CD4-positive, CD25-positive, alpha-beta regulatory T cell (primary cell): ENCODE measurements at places on chromosomes 6 and 20. TPM values are rescaled to one million over a fixed set of nuclear protein-coding genes. Genes with fewer than 3 reads are reported as not detected.

The CAGE1 gene
- total RNA-seq, result 0.57 TPM

- no peak overlapping the region for H3K27ac ChIP-seq
- H3K27me3 ChIP-seq, result peaks cover 2% of the 10 kb centered on the region
- no peaks in the 10 kb centered on the region for H3K36me3 ChIP-seq
- peaks cover 4% of the 10 kb centered on the region for H3K4me1 ChIP-seq
These were observed 20.9 kb upstream of the VNN1 start for GRCh38 chr6:132734694-132735236.

GRCh38 chr6:36697481-36697903, at the start of gene RAB44:
RAB44 (plus strand) TSS chr6:36697826; CDS start chr6:36704236, 6,410 bp downstream.
- H3K27me3 ChIP-seq, result no peaks in the 10 kb centered on the region
- no peaks in the 10 kb centered on the region for H3K36me3 ChIP-seq
- H3K4me3 ChIP-seq, result no peak within 1 kb of the TSS
- no peak within 1 kb of the TSS for H3K27ac ChIP-seq
- no peak for DNase-seq

DNA sequence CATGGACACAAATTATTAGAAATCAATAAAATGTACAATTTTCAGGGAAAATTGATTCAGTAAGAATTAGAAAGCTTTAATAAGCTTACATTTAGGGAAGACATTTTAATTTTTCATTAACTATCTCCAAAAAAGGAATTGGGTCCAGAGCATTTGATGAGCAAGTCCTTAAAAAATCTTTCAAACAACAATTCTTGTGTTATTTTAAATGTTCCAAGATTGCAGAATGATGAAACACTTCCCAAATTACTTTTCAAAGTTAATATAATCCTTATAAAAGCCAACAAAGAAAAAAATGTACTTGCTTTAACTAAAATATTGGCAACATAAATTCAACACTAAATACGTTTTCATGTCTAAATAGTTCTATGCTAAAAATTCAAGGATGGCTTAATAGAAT, 102.0 kb downstream of the ADAT2 start:
- H3K4me3 ChIP-seq, result no peak overlapping the region
- H3K36me3 ChIP-seq, result no peaks in the 10 kb centered on the region
- no peak overlapping the region for H3K27ac ChIP-seq
- H3K4me1 ChIP-seq, result no peaks in the 10 kb centered on the region
- peaks cover 5% of the 10 kb centered on the region for H3K27me3 ChIP-seq

- peaks cover 13% of the 10 kb centered on the region for H3K4me1 ChIP-seq
- no peaks in the 10 kb centered on the region for H3K27me3 ChIP-seq
- no peak overlapping the region for H3K27ac ChIP-seq
- no peak overlapping the region for H3K4me3 ChIP-seq
These were observed 85.9 kb upstream of the TRAF3IP2 start for GRCh38 chr6:111691345-111692225.

- H3K4me1 ChIP-seq, result no peaks in the 10 kb centered on the region
- no peaks in the 10 kb centered on the region for H3K27me3 ChIP-seq
- no peak overlapping the region for H3K27ac ChIP-seq
- no peak overlapping the region for H3K4me3 ChIP-seq
These were observed 78.5 kb upstream of the ZFP64 start for GRCh38 chr20:52270001-52270606.

- no peak overlapping the region for H3K27ac ChIP-seq
- H3K4me3 ChIP-seq, result no peak overlapping the region
- peak; percentile 69 for DNase-seq
- H3K27me3 ChIP-seq, result no peaks in the 10 kb centered on the region
- no peaks in the 10 kb centered on the region for H3K36me3 ChIP-seq
- no peaks in the 10 kb centered on the region for H3K4me1 ChIP-seq
These were observed 176.7 kb downstream of the HACE1 start for GRCh38 chr6:104682722-104683643.

The FKBP1C gene
- 1.2 TPM for total RNA-seq

The C20orf141 gene
- total RNA-seq, result not detected

GRCh38 chr6:38259736-38260135, 380.0 kb downstream of the BTBD9 start:
- no peaks in the 10 kb centered on the region for H3K4me1 ChIP-seq
- H3K27ac ChIP-seq, result no peak overlapping the region
- no peaks in the 10 kb centered on the region for H3K27me3 ChIP-seq

DNA sequence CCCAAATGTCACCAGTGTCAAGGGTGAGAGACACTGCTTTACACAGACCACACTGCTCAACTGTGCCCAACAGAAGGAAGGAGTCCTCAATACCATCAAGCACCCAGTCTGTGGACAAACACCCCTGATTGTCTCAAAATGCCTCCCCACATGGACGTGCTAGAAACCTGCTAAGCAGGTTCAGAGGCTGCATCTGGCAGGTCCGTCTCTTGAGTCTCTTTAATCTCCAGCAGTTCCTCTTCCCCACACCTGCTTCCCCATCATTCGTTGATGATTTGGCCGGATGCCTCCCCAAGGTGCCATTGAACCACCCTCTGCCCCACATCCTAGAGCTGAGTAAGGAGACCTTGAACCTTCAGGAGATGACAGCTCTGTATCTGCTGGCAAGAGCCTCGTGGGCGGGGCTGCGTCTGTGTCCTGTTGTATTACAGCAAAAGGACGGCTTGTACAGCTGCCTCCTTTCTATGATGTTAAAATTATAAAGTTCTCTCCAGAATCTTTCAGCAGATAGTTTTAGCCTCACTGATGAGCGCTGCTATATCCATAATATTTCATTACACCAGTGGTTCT, 179.2 kb downstream of the PREX1 start:
- no peak for DNase-seq
- H3K27me3 ChIP-seq, result no peaks in the 10 kb centered on the region
- H3K36me3 ChIP-seq, result peaks cover 99% of the 10 kb centered on the region
- no peaks in the 10 kb centered on the region for H3K4me1 ChIP-seq

- H3K27ac ChIP-seq, result no peak overlapping the region
- peaks cover 2% of the 10 kb centered on the region for H3K27me3 ChIP-seq
- peak; percentile 58 for DNase-seq
- H3K4me1 ChIP-seq, result no peaks in the 10 kb centered on the region
- no peaks in the 10 kb centered on the region for H3K36me3 ChIP-seq
These were observed 93.3 kb upstream of the RNF24 start for GRCh38 chr20:4108495-4109306.

The PRR18 gene
- total RNA-seq, result not detected

- no peak for DNase-seq
- no peaks in the 10 kb centered on the region for H3K4me1 ChIP-seq
- H3K36me3 ChIP-seq, result no peaks in the 10 kb centered on the region
- peaks cover 18% of the 10 kb centered on the region for H3K27me3 ChIP-seq
These were observed 1.8 kb downstream of the EYA4 start for GRCh38 chr6:133242637-133243585.

GRCh38 chr6:110815015-110815410, 256 bp downstream of the CDK19 start:
- peak overlapping the region; percentile 95 for H3K27ac ChIP-seq
- H3K4me1 ChIP-seq, result peaks cover 19% of the 10 kb centered on the region
- H3K4me3 ChIP-seq, result peak overlapping the region; percentile 72
- no peaks in the 10 kb centered on the region for H3K36me3 ChIP-seq
- DNase-seq, result no peak

The SLC35F1 gene
- total RNA-seq, result not detected

The AKAP7 gene
- total RNA-seq, result 3.0 TPM

- H3K4me1 ChIP-seq, result no peaks in the 10 kb centered on the region
- H3K4me3 ChIP-seq, result no peak overlapping the region
- H3K36me3 ChIP-seq, result no peaks in the 10 kb centered on the region
These were observed 96.3 kb upstream of the QKI start for GRCh38 chr6:163318071-163318786.

DNA sequence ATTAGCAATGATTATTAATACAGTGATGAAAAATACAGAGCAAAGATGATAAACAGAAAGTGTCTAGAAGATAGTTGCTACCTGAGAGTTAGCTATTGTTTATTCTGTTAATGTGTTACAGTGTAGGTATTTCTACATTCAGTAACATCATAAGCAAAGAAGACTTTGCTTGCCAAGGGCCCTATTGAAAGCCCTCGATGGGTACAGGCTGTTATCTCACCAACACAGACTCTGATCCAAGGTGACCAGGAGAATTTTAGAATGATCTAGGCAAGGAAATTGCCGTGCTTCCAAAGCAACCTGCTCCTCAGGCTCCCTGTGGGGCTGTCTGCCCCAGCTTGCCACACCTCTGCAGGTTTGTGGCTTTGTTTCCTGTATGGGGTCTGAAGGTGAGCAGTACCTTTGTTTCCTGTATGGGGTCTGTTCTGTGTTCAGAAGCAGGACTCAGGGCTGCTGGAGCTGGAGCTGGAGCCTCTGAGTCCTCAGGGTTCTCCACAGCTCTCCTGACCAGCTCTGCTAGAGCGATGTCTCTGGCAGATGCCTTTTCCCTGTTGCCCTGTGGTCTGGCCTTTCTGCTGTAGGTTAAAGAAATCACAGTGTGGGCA, 32.5 kb downstream of the PHACTR3 start:
- no peaks in the 10 kb centered on the region for H3K36me3 ChIP-seq
- DNase-seq, result no peak
- no peak overlapping the region for H3K27ac ChIP-seq

The MYMX gene
- not detected for total RNA-seq

DNA sequence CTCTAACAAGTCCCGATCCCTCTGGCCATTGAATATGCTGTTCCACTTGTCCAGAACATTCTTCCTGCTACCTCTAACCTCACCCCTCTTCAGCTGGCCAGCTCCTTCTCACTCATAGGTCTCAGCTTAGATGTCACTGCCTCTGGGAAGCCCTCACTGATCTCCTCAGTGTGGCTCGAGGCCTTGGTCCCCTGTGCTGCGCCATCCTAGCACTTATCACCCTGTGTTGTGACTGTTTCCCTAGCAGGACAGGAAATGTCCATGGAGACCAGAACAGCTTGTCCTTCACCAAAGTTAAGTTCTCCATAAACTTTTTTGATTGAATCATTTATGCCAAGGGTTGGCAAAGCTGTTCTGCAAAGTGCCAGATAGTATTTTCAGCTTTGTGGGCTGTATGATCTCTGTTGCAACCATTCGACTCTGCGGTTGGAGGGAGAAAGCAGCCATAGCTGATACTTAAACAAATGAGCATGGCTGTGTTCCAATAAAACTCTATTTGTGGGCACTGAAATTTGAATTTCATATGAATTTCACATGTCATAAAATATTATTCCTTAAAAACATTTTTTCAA, 6.5 kb upstream of the BNIP5 start:
- no peaks in the 10 kb centered on the region for H3K27me3 ChIP-seq
- H3K4me1 ChIP-seq, result peaks cover 7% of the 10 kb centered on the region
- no peak overlapping the region for H3K4me3 ChIP-seq
- no peak overlapping the region for H3K27ac ChIP-seq
- DNase-seq, result no peak

GRCh38 chr6:126721581-126722160, 381.8 kb downstream of the CENPW start:
- no peaks in the 10 kb centered on the region for H3K27me3 ChIP-seq
- no peak overlapping the region for H3K27ac ChIP-seq

DNA sequence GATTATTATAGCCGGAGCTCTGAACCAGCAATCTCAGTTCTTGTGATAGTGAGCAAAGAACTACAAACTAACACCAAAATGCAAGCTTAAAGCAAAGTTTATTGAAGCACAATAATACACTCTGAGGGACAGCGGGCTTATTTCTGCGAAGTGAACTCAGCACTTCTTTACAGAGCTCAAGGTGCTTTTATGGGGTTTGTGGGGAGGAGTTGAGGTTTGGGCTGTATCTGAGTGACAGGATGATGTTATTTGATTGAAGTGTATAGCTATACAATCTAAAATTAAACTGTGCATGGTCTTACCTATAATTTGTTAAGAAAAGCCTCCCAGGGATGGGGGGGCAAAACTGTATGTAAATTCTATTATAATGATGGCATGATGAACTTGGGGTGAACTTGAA, 1.0 kb upstream of the HFE start:
- H3K4me3 ChIP-seq, result peak overlapping the region; percentile 78
- DNase-seq, result peak; percentile 31
- H3K27ac ChIP-seq, result peak overlapping the region; percentile 68
- H3K36me3 ChIP-seq, result no peaks in the 10 kb centered on the region
- H3K4me1 ChIP-seq, result peaks cover 28% of the 10 kb centered on the region

The WFDC5 gene
- not detected for total RNA-seq

DNA sequence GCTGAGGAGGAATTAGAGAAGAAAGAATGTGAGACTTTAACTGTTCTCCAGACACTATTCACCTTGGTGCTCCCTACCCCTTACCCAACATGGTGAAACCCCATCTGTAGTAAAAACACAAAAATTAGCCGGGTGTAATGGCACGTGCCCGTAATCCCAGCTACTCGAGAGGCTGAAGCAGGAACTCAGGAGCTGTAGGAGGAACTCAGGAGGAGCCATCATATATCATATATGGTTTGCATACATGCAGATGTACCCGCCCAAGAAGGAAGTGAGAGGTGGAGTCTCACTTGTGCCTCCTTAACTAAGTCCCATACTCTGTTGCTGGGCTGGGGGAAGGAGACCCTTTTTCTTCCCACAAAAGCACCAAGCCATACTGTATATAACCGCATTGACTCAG, 35.5 kb upstream of the ME1 start:
- no peak overlapping the region for H3K27ac ChIP-seq
- no peaks in the 10 kb centered on the region for H3K27me3 ChIP-seq
- H3K4me3 ChIP-seq, result no peak overlapping the region
- H3K4me1 ChIP-seq, result no peaks in the 10 kb centered on the region
- no peak for DNase-seq
- no peaks in the 10 kb centered on the region for H3K36me3 ChIP-seq

- no peak overlapping the region for H3K27ac ChIP-seq
- H3K27me3 ChIP-seq, result no peaks in the 10 kb centered on the region
- no peak overlapping the region for H3K4me3 ChIP-seq
- DNase-seq, result no peak
- peaks cover 11% of the 10 kb centered on the region for H3K4me1 ChIP-seq
These were observed 4.4 kb upstream of the CCDC28A start for GRCh38 chr6:138769102-138769676.

DNA sequence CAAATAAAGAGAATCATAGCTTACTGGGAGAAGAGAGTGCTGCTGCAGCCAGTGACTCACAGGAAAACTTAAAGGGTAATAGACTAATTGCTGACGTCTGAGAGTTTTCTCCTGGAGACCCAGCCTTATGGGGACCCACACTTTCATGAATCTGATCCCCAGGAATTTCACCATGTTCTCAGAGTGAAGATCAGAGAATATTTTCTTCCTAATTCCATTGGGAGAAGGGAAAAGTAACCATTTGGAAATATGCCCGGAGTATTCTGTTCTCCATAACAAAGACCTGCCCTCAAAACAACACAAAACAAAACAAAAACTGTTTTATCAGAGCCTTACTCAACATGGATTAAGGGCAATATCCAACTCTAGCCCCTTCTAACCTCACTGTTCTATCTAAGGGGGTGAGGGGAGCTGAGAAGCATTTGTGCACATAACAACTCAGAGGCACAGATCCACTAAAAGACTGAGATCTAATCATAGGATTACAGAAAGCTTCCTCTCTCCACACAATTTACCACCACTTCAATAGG, 168.2 kb upstream of the SSTR4 start:
- H3K4me1 ChIP-seq, result no peaks in the 10 kb centered on the region
- no peak overlapping the region for H3K4me3 ChIP-seq
- no peaks in the 10 kb centered on the region for H3K36me3 ChIP-seq

DNA sequence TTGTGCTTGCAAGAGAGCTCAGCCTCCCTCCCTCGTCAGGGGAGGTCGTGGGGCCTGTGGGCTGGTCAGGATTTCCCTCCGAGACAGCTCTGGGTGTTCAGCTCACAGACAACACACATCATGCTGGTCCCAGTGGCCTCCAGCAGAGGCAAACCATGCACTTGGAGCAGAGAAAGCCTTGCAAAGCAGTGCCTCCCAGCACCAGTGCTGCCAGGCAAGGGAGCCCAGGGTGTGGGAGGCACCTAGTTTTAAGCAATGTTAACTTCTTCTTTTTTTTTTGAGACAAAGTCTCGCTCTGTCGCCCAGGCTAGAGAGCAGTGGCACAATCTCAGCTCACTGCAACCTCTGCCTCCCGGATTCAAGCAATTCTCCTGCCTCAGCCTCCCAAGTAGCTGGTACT, 34.0 kb upstream of the INSM1 start:
- no peak overlapping the region for H3K4me3 ChIP-seq
- H3K4me1 ChIP-seq, result no peaks in the 10 kb centered on the region
- H3K27ac ChIP-seq, result no peak overlapping the region
- peaks cover under 1% of the 10 kb centered on the region for H3K27me3 ChIP-seq
- H3K36me3 ChIP-seq, result no peaks in the 10 kb centered on the region
